Stimulated activated CD8-positive, alpha-beta memory T cell treated with anti-CD3 and anti-CD28 coated beads, Interleukin-7, amount 100 ng/mL, for 1 hour (primary cell): ENCODE measurements at places on chromosomes 5 and 9.

- DNase-seq = no peak
Observed at GRCh38 chr5:36535378-36535777, 71.0 kb upstream of the SLC1A3 start.

GRCh38 chr5:104942735-104943134, 1380.1 kb upstream of the NUDT12 start:
- no peak for DNase-seq

DNA sequence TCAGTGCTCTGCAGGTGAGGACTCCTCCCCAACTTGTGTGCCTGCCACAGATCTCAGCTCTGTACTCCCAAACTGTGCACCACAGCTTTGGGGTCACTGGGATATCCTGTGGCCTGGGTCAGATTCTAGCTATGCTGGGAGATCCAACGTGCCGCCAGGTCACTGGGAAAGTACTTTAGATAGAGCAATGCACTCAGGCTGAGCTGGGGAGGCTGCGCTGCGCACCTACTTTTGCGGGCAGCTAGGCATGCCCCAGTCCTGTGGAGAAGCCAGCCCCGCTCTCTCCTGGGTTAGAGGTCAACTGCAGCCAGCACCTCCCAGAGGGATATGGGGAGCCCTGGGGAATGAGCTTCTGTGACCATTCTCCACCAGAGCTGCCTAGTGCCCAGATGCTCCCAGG, 552.1 kb upstream of the CDH9 start:
- no peak for DNase-seq

GRCh38 chr5:78821536-78822021, 163.5 kb downstream of the ARSB start:
- no peak for DNase-seq

- DNase-seq = no peak
Observed at GRCh38 chr5:74638970-74639806, 1.3 kb downstream of the ENC1 start.

- no peak for DNase-seq
Observed at GRCh38 chr5:16619136-16619535, 2.3 kb upstream of the RETREG1 start.

DNA sequence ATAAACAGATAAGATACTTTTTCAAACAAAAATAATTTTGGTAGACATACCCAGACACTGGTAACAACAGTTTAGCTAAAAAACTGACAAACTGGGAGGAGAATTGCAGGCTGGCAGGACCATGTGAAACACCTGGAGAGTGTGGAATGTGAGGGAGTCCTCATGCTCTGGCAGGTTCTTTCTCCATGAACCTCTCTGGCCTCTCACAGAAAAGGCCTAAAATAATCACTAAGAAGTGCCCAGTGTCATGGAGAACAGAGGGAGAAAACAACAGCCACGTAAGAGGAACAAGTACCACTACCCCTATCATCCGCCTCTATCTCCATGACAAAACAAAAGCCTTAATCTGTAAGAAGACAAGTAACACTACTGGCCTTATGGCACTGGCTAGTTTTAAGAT, 1227.5 kb upstream of the CDH9 start:
- no peak for DNase-seq

DNA sequence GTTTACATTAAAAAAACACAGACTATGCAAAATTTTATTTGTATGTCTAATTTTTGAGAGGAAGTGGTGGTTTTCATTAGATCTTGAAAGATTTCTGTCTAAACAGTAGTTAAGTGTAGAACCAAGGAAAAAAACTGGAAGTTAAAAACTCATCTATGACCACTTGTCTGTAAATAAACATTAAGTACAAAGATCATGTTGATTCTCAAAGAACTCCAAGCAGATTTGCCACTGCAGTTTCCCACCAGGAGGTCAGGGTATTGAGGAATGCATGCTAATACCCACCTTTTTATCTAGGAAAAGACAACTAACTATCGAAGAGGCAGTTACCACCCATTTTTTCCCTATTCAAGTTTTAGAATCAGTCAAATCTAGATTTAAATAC, 1.9 kb downstream of the STOM start:
- DNase-seq = no peak

- no peak for DNase-seq
Observed at GRCh38 chr5:76601470-76601869, 21.7 kb downstream of the F2RL2 start.

DNA sequence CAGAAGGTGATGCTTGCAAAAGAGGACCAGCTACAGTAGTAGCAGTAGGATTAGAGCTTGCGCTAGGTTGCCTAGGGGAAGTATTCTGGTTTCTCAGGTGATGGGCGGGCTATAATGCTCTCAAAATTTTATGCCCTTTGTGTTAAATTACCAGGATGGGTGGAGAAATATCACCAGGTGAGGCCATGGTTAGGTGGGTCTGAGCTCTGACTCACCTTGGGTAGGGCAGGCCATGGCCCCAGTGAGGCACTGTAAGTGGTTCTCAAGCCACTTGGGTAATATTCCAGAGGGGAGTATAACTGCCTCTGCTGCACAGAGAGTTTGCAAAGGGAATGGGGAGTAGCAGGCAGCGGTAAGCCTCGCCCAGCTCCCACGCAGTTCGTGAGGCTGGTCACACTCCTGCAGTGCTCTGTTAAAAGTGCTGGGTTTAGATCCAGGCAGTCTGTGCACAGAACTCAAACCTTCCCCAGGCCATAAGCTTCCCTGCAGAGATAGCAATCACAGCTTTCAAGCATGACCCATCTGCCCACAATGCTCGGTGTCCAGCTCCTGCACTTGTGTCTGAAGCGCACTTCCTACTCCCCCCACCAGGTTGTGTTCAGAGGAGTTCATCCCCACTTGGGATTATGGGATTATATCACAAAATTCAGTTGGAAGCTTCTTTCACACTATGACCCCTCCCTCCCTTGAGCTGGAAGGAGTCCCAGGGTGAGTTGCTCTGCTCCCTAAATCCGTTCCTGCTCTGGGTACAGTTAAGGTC, 575.0 kb downstream of the CHSY3 start:
- DNase-seq = no peak

- DNase-seq = no peak
Observed at GRCh38 chr9:96617439-96618185, 2.0 kb downstream of the CDC14B start.

- no peak for DNase-seq
Observed at GRCh38 chr9:112884101-112884500, 6.6 kb downstream of the SLC46A2 start.

DNA sequence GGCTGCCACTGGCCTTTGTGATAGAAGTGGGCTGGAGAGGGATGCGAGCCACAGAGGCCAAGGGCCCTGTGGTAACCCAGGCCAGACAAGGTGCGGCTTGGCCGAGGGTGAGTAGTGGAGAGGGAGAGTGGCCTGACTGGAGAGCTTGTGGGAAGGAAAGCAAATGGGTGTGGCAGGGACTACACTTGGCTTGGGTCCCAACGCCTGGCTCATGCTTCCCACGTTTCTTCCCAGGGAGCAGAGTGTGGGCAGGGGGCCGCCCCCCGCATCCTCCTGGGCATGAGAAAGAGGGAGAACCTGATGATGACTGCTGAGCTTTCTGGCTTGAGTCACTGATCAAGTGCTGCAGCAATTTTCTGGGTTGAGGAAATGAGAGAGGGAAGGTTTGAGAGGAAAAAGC, 95.7 kb downstream of the ANKH start:
- no peak for DNase-seq
